ENCODE measurements at places on chromosomes 3 and 15. TPM values are rescaled to one million over a fixed set of nuclear protein-coding genes. Genes with fewer than 3 reads are reported as not detected.

GRCh38 chr3:66140106-66140505 is 80.7 kb upstream of the SLC25A26 start:
- no peak overlapping the region for H3K4me3 ChIP-seq
- DNase-seq: no peak
- no peaks in the 10 kb centered on the region for H3K36me3 ChIP-seq
- H3K27ac ChIP-seq: no peak overlapping the region
- no peaks in the 10 kb centered on the region for H3K4me1 ChIP-seq

WDR93 gene
- total RNA-seq: 0.21 TPM

DNA sequence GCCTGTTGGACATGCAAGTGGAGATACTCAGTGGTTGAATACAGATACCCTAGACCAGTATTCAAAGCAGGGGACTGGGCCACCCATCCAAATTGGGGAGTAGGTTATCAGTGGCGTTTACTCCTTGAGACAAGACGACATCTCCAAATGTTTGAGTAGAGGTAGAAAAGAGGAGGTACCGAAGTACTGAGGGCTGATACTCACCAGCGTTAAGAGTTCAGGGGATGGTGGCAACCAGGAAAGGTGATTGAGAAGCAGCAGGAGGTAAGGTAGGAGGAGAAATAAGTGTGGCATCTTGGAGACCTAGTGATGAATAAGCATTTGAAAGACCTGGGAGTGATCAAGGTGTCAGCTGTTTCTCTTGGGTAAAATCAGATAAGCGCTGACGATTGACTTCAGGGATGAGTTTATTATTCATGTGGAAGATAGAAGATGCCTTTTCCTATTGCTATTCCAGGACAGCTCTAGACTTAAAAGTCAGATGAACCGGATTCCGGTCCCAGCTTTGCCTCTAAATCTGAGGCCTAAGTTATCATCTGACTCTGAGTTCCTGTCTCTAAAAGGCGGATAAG is 96.3 kb downstream of the GHSR start:
- DNase-seq: no peak
- no peaks in the 10 kb centered on the region for H3K4me1 ChIP-seq
- H3K4me3 ChIP-seq: no peak overlapping the region
- no peaks in the 10 kb centered on the region for H3K27me3 ChIP-seq

TMEM266 gene
- not detected for total RNA-seq

DNA sequence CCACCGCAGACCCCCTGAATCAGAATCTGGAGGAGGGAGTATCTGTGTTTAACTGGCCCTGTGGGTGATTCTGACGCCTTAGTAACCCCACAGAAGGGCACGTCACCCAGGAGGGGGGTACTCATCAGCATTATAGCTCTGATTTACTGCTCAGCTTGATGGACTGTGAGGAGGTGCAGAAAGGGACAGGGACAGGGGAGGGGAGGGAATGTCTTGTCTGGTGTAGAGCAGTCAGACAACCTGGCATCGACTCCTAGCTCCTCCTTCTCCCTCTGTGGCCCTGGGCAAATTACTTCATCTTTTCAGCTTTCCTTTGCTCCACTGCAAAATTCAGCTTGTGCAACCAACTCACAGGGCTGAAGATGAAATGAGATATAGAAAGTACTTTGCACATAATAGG is 42.3 kb upstream of the GLCE start:
- no peak overlapping the region for H3K27ac ChIP-seq
- no peaks in the 10 kb centered on the region for H3K36me3 ChIP-seq
- H3K27me3 ChIP-seq: no peaks in the 10 kb centered on the region
- peaks cover 2% of the 10 kb centered on the region for H3K4me1 ChIP-seq

- H3K27me3 ChIP-seq: no peaks in the 10 kb centered on the region
- no peaks in the 10 kb centered on the region for H3K36me3 ChIP-seq
These were observed 68.1 kb downstream of the SLC6A1 start for GRCh38 chr3:11060500-11061251.

- no peaks in the 10 kb centered on the region for H3K4me1 ChIP-seq
- no peak for DNase-seq
- H3K4me3 ChIP-seq: no peak overlapping the region
These were observed 77.5 kb downstream of the ESYT3 start for GRCh38 chr3:138511945-138512344.

UQCC5 gene
- total RNA-seq: 14.9 TPM

Data from tibial nerve (tissue), 4 donors.